IPS DF 6.9 (cell line): ENCODE measurements at places on chromosomes 4 and X.

GRCh38 chr4:109510687-109511086 is 49.4 kb upstream of the MCUB start:
- H3K36me3 ChIP-seq: no peaks in the 10 kb centered on the region
- DNase-seq: no peak
- no peak overlapping the region for H3K27ac ChIP-seq
- H3K4me3 ChIP-seq: no peak overlapping the region

GRCh38 chr4:84146300-84146959 is 352.7 kb downstream of the NKX6-1 start:
- no peaks in the 10 kb centered on the region for H3K4me1 ChIP-seq
- H3K27me3 ChIP-seq: no peaks in the 10 kb centered on the region
- no peaks in the 10 kb centered on the region for H3K36me3 ChIP-seq
- H3K4me3 ChIP-seq: no peak overlapping the region

DNA sequence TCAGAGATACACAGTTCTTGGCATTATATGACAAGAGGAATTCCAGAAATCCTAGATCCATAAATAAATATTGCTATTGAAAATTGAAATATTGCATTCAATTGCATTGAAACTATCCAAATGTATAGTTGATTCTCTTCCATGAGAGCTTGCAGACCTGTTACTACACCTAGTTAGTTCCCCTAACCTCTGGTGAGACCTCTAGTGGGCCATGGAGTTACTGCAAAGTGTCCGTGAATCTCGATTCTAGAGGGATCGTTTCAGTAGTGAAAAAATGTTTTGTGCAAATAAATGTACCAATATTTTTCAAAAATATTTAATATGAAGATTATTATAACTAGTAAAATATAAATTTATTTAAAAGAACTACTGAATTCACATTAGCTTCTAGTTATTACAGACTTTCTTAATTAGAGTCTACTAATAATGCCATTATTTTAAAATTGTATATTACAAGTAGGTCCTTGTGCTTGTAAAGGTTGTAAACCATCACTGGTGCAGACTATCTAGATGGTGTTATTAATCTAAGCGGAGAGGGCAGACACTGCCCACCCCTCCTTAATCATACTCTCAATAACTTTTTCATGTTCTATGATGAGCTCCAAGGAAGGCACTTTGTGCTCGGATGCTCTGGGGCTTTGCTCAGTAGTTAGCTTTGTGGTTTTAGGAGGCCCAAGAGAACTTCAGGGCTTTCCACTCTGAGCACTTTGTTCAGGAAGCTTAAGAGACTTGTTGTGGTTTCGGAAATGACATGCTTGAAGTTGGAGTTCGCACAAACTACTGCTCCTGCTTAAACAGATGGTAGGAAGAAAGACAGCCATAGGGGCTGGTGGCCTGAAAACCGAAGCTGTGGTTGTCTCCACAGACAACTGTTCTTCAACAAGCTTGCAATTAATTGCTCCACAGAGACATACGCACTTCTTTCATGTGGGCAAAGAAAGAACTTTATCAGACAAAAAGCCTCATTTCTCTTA is 42.8 kb downstream of the IL21 start:
- no peak overlapping the region for H3K4me3 ChIP-seq
- no peaks in the 10 kb centered on the region for H3K36me3 ChIP-seq
- H3K4me1 ChIP-seq: no peaks in the 10 kb centered on the region
- H3K27me3 ChIP-seq: no peaks in the 10 kb centered on the region
- no peak overlapping the region for H3K27ac ChIP-seq

DNA sequence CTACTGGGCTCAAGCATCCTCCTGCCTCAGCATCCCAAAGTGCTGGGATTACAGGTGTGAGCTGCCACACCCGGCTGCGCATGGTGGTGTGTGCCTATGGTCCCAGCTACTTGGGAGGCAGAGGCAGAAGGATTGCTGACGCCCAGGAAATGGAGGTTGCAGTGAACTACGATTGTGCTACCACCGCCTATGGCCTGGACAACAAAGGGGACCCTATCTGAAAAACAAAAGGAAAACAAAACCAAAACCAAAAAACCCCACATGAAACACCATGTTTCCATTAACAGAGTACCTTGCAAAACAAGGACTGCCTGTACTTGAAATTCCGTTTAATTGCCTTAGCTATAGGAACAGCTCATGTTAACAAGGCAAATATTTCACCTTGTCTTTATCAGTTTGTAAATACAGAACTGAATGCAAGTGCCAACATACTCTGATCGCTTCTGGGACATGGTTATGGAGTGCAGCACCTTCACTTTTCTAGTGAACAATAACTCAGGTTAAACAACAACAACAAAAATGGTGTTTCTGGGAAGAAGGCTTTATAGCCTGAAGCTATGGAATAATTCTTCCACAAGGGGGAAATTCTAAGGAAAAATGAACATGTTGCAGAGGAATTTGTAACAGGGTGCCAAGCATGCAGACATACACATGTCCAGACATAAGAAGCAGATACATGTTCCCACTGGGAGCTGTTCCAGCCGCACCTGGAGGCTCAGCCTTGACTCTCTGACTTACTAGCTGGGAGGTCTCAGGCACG is 73.2 kb upstream of the STS start:
- no peak overlapping the region for H3K27ac ChIP-seq
- no peaks in the 10 kb centered on the region for H3K27me3 ChIP-seq
- no peaks in the 10 kb centered on the region for H3K4me1 ChIP-seq
- no peak overlapping the region for H3K4me3 ChIP-seq

GRCh38 chrX:37802028-37802427 is 22.2 kb downstream of the CYBB start:
- no peak for DNase-seq
- H3K27ac ChIP-seq: no peak overlapping the region
- no peaks in the 10 kb centered on the region for H3K36me3 ChIP-seq
- H3K27me3 ChIP-seq: no peaks in the 10 kb centered on the region

- H3K4me1 ChIP-seq: no peaks in the 10 kb centered on the region
- no peaks in the 10 kb centered on the region for H3K36me3 ChIP-seq
- H3K27me3 ChIP-seq: no peaks in the 10 kb centered on the region; the same call in 1 of the 2 replicates
- H3K27ac ChIP-seq: no peak overlapping the region
Observed at GRCh38 chr4:121155893-121156292, 8.2 kb downstream of the TNIP3 start.

DNA sequence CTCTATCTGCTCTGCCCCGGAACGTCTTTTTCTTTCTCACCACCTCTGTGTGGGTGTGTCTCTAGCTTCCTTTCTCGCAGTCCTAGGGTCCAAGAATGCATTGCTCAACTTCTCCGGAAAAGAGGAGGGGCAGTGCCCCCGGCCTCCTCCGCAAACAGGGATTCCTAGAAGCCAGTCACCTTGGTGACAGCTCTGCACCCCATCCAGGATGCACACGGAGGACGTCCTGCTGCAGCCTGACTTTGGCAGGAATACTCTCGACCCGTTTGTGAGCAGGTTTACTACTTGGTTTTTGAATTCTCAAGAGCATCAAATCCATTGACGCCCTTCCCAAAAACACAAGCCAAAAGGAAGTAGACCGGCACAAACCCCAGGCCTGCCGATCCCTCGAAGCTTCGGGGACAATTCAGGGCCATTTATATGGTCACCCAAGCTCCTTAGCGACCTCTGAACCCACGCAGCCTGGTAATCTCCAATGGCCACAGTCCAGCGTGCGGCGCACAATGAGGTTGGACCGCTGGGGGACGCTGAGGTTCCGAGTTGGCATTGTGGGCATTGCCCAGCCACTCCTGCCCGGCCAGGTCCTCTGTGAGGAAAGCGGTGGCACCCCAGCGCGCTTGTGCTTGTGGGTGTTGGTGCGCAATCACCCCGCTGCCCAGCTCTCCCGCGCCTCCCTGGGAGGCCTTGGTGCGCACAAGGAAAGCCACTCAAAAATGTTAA is 9.8 kb downstream of the NKX3-2 start:
- H3K27ac ChIP-seq: no peak overlapping the region
- no peak overlapping the region for H3K4me3 ChIP-seq
- DNase-seq: no peak
- no peaks in the 10 kb centered on the region for H3K36me3 ChIP-seq
- H3K4me1 ChIP-seq: peaks cover 12% of the 10 kb centered on the region

- no peaks in the 10 kb centered on the region for H3K36me3 ChIP-seq
- H3K27me3 ChIP-seq: no peaks in the 10 kb centered on the region
- H3K27ac ChIP-seq: no peak overlapping the region
- no peak for DNase-seq
Observed at GRCh38 chr4:167779280-167779679, 313.1 kb upstream of the ANXA10 start.

DNA sequence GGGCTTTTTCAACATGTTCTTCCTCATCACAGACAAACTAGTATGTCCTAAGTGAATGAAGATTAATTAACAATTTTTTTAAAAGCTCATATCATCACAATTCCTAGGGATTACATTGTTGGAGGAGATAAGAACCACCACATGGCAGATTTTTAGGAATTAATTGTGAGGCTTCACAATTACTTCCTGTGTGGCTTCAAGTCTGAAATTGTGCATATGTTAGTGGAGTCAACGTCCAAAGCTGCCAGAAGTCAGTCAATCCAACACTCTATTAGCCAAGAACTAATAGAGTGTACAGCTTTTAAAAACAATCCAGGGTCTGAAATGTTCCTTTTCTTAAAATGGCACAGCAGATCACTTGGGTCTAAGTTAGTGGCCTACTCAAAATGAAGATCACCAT is 49.3 kb upstream of the C1QTNF7 start:
- H3K4me3 ChIP-seq: no peak overlapping the region
- no peaks in the 10 kb centered on the region for H3K27me3 ChIP-seq
- no peak overlapping the region for H3K27ac ChIP-seq
- no peaks in the 10 kb centered on the region for H3K4me1 ChIP-seq
- DNase-seq: no peak

- DNase-seq: no peak
- H3K36me3 ChIP-seq: no peaks in the 10 kb centered on the region
- H3K27ac ChIP-seq: no peak overlapping the region
- no peaks in the 10 kb centered on the region for H3K27me3 ChIP-seq
Observed at GRCh38 chr4:121326597-121326996, 54.2 kb downstream of the QRFPR start.

- H3K27me3 ChIP-seq: no peaks in the 10 kb centered on the region
- H3K4me3 ChIP-seq: no peak overlapping the region
- H3K36me3 ChIP-seq: no peaks in the 10 kb centered on the region
Observed at GRCh38 chrX:120294651-120295050, 16.6 kb downstream of the TMEM255A start.

DNA sequence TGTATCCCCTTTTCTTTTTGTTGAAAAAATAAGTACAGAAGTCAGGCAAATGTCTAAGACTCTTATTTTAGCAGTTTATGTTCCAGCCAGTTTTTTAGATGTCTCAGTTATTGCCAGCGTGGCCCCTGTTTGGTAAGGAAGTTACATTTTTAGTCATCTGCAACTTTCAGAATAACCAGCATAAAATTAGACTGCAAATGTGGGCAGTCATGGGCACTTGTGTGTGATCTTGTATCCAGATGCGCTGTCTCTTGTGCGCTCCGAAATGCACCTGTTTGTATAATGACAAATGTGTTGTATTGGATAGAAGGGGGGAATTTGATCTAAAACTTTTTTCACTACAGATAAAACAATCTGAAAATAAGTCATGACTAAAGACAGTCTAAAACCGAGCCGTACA is 44.3 kb upstream of the CLCN4 start:
- H3K4me1 ChIP-seq: no peaks in the 10 kb centered on the region
- H3K27me3 ChIP-seq: no peaks in the 10 kb centered on the region
- DNase-seq: no peak
- no peak overlapping the region for H3K27ac ChIP-seq
- no peak overlapping the region for H3K4me3 ChIP-seq

GRCh38 chr4:3387154-3387942 is 54.4 kb upstream of the HGFAC start:
- H3K27me3 ChIP-seq: no peaks in the 10 kb centered on the region
- no peak overlapping the region for H3K4me3 ChIP-seq
- peaks cover 26% of the 10 kb centered on the region for H3K4me1 ChIP-seq

DNA sequence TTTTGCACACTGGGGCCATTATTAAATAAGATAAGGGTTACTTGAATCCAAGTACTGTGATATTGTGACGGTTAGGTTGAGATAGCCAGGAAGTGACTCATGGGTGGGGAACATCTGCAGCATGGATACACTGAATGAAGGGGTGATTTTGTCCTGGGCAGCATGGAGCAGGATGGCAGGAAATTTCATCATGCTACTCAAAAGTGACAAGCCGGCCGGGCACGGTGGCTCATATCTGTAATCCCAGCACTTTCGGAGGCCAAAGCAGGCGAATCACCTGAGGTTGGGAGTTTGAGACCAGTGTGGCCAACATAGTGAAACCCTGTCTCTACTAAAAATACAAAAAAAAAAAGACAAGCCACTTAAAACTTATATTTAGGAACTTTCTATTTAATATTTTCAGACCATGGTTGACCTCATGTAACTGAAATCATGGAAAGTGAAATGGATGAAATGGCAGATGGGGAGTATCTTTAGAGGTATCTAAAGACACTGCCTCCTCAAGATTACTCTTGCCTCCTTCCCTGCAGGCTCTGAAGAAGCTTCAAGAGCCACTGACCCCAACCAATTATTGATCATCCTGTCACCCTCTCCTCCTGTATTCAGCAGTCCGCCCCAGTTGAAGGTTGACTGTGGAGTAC is 3.9 kb upstream of the TRIM60 start:
- no peak overlapping the region for H3K4me3 ChIP-seq
- no peak overlapping the region for H3K27ac ChIP-seq
- no peaks in the 10 kb centered on the region for H3K4me1 ChIP-seq
- no peak for DNase-seq

DNA sequence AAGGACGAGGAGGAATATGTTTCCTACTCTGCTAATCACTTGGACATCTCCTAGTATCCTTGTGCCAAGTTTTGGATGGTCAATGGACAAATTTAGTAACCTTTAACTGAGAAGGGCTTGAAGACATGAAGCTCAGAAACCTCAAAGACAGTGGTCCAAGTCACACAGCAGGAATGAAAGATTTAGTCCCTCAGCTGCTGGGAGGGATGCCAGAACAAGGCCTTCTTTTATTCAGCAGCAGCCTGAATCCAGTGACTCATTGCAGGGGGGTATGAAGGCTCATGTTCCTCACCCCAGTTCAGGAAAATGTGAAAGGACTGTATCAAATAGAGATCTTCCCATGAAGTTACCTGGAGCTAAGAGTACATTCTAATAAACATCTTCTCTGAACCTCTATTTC is 214.9 kb upstream of the UGT8 start:
- no peak overlapping the region for H3K4me3 ChIP-seq
- H3K27me3 ChIP-seq: no peaks in the 10 kb centered on the region
- no peaks in the 10 kb centered on the region for H3K4me1 ChIP-seq
- no peak overlapping the region for H3K27ac ChIP-seq
- H3K36me3 ChIP-seq: no peaks in the 10 kb centered on the region
- DNase-seq: no peak

GRCh38 chr4:140355288-140355687 is 18.2 kb upstream of the SCOC start:
- no peaks in the 10 kb centered on the region for H3K4me1 ChIP-seq
- no peaks in the 10 kb centered on the region for H3K36me3 ChIP-seq
- H3K27ac ChIP-seq: no peak overlapping the region
- no peak overlapping the region for H3K4me3 ChIP-seq
- no peak for DNase-seq
- H3K27me3 ChIP-seq: no peaks in the 10 kb centered on the region

GRCh38 chr4:4890574-4891255 is 31.2 kb downstream of the MSX1 start:
- no peak overlapping the region for H3K4me3 ChIP-seq
- H3K27ac ChIP-seq: no peak overlapping the region

GRCh38 chr4:115165503-115165902 is 52.1 kb upstream of the NDST4 start:
- no peaks in the 10 kb centered on the region for H3K27me3 ChIP-seq
- no peaks in the 10 kb centered on the region for H3K4me1 ChIP-seq
- no peaks in the 10 kb centered on the region for H3K36me3 ChIP-seq
- H3K4me3 ChIP-seq: no peak overlapping the region
- H3K27ac ChIP-seq: no peak overlapping the region

GRCh38 chrX:78123190-78123589 is 16.3 kb downstream of the TAF9B start:
- no peaks in the 10 kb centered on the region for H3K27me3 ChIP-seq
- no peaks in the 10 kb centered on the region for H3K4me1 ChIP-seq
- H3K36me3 ChIP-seq: peaks cover 8% of the 10 kb centered on the region; the same call in 1 of the 2 replicates
- DNase-seq: no peak
- H3K27ac ChIP-seq: no peak overlapping the region
